Colonic mucosa (tissue), 4 donors: ENCODE measurements at places on chromosomes 5 and 9.

- no peak overlapping the region for H3K27ac ChIP-seq
- no peaks in the 10 kb centered on the region for H3K36me3 ChIP-seq
- DNase-seq: no peak
- H3K4me3 ChIP-seq: no peak overlapping the region
These were observed 495.6 kb upstream of the CTNND2 start for GRCh38 chr5:12399868-12400267.

GRCh38 chr9:120927269-120928014 is 846 bp upstream of the TRAF1 start:
- no peak for DNase-seq
- H3K36me3 ChIP-seq: no peaks in the 10 kb centered on the region
- no peak overlapping the region for H3K4me3 ChIP-seq
- peak overlapping the region; percentile 78 for H3K27ac ChIP-seq

DNA sequence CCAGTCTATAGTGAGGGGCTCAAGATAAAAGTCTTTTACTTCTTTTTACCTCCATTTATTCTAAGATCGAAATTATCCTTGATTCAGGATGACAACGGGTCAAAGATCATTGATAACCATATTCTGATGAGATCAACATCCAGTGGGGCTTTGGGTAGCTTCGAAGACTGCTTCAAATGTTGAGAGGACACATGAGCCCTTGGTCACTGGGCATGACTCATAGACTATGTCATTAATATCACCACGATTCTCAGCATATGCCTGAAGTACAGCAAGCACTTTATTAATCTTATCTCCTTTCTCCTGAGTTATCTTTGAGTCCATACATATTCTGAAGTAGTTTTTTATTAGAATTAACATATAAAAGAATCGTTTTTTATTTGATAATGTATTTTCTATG is 117.1 kb upstream of the DAB2 start:
- no peak overlapping the region for H3K4me3 ChIP-seq
- H3K27ac ChIP-seq: no peak overlapping the region
- no peak for DNase-seq
- H3K27me3 ChIP-seq: no peaks in the 10 kb centered on the region

DNA sequence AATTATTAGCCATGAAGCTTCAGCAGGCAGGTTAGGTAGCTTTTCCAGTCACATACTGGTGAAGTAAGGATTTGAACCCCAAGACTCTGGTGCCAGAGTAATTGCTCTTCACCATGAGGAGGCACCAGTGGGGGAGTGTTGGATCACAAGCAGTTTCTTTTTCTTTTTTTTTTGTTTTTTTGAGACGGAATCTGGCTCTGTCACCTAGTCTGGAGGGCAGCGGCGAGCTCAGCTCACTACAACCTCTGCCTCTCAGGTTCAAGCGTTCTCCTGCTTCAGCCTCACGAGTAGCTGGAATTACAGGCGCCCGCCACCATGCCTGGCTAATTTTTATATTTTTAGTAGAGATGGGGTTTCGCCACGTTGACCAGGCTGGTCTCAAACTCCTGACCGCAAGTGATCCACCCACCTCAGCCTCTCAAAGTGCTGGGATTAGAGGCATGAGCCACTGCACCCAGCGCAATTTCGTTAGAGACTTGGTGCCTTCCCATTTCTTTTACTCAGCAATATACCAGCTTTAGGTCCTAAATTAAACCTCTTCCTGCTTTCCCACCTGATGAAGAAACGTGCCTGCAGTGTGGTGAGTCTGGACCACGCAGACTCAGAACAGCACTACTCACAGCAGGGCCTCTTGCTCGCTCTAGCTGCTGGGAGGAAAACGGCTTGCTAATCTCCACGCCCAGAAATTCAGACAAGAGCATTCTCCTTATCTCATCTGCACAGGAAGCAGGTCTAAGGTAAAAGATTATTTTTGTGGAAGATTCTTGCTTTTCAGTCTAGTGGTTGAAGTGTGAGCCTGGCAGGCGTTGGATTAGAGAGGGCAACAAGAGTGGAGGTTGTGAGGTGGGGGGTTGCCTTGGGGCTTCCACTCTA is at the start of gene S100Z:
TSS of gene S100Z (plus strand) at position 596 of the 873 bp plus-strand sequence. CDS start 25,346 bp downstream, outside the sequence.
- DNase-seq: no peak
- H3K4me1 ChIP-seq: no peaks in the 10 kb centered on the region
- no peak within 1 kb of the TSS for H3K27ac ChIP-seq
- H3K27me3 ChIP-seq: no peaks in the 10 kb centered on the region
- H3K36me3 ChIP-seq: no peaks in the 10 kb centered on the region

DNA sequence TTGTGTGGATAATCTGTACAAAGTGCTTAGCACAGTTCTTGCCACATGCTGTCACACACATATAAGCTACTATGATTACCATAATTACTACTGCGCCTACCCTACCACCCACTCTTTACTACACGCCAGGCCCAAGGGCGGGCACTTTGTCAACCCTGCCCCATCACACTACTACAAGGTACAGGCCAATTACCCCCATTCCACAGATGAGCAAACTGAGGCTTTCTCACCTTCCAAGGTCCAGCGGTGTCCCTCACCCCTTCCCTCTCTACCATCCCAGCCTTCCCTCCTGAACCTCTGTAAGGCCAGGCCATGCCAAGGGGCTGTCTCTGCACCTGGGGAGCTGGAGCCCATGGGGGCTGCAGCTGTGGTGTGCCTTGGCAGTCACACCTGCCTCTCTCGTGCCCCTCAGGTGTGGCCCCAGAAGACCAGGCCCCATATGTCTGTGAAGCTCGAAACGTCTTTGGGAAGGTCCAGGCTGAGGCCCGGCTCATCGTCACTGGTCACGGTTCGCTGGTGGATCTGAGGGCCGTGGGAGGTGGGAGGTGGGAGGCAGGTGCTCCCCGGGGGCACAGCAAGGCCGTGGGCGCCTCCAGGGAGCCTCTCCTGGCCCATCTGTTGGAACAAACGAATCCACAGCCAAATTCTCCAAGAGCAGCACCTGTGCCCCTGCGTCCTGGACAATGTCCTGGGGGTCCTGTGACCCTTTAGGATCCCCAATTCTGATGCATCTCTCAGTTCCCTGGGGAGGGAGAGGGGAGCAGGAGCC is 54.6 kb downstream of the HMCN2 start:
- no peaks in the 10 kb centered on the region for H3K36me3 ChIP-seq
- no peak overlapping the region for H3K27ac ChIP-seq
- H3K4me1 ChIP-seq: no peaks in the 10 kb centered on the region
- no peak overlapping the region for H3K4me3 ChIP-seq

DNA sequence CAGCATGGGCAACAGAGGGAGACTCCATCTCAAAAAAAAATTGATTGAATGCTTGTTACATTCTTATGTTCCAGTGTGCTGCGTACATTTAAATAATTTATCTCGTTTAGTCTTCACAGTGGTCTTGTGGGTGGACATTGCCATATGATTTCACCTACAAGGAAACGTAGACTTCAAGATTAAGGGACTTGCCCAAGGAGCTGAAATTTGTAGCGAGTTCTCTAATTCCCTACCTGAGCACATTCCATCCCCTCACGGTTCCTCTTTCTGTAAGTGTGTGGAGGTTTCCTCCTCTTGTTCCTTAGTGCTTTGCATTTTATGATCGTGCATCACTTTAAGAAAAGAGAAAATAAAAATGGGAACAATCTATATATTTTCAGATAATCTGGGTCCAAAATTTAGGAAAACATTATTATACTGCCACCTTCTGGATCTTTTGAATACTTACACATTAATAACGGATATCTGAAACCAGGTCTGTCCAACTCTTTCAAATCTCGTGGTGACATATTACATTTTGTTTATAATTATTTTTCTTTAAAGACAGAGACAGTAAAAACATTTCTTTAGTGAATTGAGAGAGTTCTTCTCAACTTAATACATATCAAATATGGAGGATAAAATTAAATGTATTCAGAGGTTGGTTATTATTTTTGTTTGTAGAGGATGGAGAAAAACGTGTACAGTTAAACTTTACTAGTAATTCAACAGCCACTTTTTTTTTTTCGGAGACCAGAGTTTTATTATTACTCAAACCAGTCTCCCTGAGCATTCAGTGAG is 29.9 kb upstream of the C7 start:
- no peaks in the 10 kb centered on the region for H3K27me3 ChIP-seq
- no peak for DNase-seq
- H3K36me3 ChIP-seq: no peaks in the 10 kb centered on the region
- no peak overlapping the region for H3K4me3 ChIP-seq
- no peaks in the 10 kb centered on the region for H3K4me1 ChIP-seq
- H3K27ac ChIP-seq: no peak overlapping the region

GRCh38 chr5:170486371-170486770 is 17.4 kb upstream of the KCNIP1 start:
- no peaks in the 10 kb centered on the region for H3K36me3 ChIP-seq
- no peaks in the 10 kb centered on the region for H3K27me3 ChIP-seq
- no peak overlapping the region for H3K27ac ChIP-seq
- H3K4me3 ChIP-seq: no peak overlapping the region

DNA sequence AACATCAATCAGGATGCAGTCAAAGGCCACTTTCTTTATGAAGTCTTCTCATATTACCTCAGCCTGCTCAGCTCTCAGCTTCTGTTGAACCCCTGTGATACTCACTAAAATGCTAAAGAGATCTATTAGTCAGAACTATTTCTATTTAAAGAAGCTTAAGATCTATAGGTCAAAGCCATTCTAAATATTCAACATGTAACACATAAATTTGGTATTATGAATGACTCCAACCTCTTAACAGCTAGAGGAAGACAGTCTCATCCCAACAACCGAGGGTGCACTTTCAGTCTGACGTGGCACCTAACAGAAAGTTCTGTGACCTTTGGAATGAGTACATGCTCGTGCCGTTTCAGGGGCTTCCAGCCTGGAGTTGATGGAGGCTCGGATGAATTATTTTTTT is 301.5 kb upstream of the VLDLR start:
- DNase-seq: no peak
- H3K36me3 ChIP-seq: no peaks in the 10 kb centered on the region
- H3K4me1 ChIP-seq: no peaks in the 10 kb centered on the region
- no peaks in the 10 kb centered on the region for H3K27me3 ChIP-seq
- H3K4me3 ChIP-seq: no peak overlapping the region

GRCh38 chr9:85523202-85523601 is 218.6 kb downstream of the AGTPBP1 start:
- no peak for DNase-seq
- no peak overlapping the region for H3K27ac ChIP-seq
- no peaks in the 10 kb centered on the region for H3K27me3 ChIP-seq
- no peaks in the 10 kb centered on the region for H3K36me3 ChIP-seq
- H3K4me1 ChIP-seq: no peaks in the 10 kb centered on the region
- H3K4me3 ChIP-seq: no peak overlapping the region

- H3K36me3 ChIP-seq: no peaks in the 10 kb centered on the region
- H3K4me3 ChIP-seq: peak overlapping the region; percentile 24
- H3K4me1 ChIP-seq: peaks cover 10% of the 10 kb centered on the region
- no peak overlapping the region for H3K27ac ChIP-seq
These were observed 47.8 kb upstream of the PSD2 start for GRCh38 chr5:139747583-139748504.

GRCh38 chr9:28301281-28301680 is 728.0 kb upstream of the C9orf72 start:
- no peak overlapping the region for H3K27ac ChIP-seq
- DNase-seq: no peak
- no peaks in the 10 kb centered on the region for H3K27me3 ChIP-seq
- H3K4me1 ChIP-seq: no peaks in the 10 kb centered on the region

DNA sequence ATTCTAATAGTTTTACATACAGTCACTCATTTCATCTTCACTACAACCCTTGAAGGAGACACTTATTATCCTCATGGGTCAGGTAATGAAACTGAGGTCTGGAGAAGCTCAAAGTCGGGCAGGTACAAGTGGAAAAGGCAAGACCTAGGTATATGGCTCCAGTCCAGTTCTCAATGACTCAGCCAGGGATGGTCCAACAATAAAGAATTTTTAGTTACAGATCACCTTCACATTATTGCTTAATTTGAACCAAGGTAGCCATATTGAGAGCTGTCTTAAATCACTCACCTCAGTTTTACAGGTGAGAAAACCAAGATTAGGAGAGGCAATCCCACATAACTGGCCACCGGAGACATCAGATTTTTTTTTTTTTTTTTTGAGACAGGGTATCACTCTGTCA is 55.4 kb downstream of the PTPN3 start:
- H3K4me1 ChIP-seq: no peaks in the 10 kb centered on the region
- H3K4me3 ChIP-seq: no peak overlapping the region
- no peaks in the 10 kb centered on the region for H3K36me3 ChIP-seq
- no peaks in the 10 kb centered on the region for H3K27me3 ChIP-seq
- no peak for DNase-seq

DNA sequence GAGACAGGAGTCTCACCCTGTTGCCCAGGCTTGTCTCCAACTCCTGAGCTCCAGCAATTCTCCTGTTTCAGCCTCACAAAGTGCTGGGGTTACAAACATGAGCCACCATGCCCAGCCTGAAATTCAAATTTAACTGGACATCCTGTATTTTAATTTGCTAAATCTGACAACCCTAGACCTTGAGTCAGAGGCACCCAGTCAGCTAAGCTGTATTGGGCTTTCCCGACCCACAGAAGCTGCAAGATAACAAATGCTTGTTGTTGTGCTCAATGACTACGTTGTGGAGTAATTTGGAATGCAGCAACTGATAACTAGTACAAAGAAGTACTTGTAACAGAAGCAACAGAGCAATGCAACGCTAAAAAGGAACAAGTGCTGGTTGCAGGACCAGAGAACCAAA is 533.1 kb downstream of the NTRK2 start:
- DNase-seq: no peak
- no peak overlapping the region for H3K4me3 ChIP-seq
- no peaks in the 10 kb centered on the region for H3K27me3 ChIP-seq
